Activated CD4-positive, alpha-beta T cell treated with anti-CD3 and anti-CD28 coated beads, Interleukin-2, amount 50 U/mL, for 16 hours (primary cell): ENCODE measurements at places on chromosomes 2 and 18.

- DNase-seq, result peak; percentile 41
These were observed 43.7 kb upstream of the SEMA4C start for GRCh38 chr2:96913398-96914202.

GRCh38 chr2:182406221-182406620 is 20.6 kb downstream of the PDE1A start:
- DNase-seq, result no peak

DNA sequence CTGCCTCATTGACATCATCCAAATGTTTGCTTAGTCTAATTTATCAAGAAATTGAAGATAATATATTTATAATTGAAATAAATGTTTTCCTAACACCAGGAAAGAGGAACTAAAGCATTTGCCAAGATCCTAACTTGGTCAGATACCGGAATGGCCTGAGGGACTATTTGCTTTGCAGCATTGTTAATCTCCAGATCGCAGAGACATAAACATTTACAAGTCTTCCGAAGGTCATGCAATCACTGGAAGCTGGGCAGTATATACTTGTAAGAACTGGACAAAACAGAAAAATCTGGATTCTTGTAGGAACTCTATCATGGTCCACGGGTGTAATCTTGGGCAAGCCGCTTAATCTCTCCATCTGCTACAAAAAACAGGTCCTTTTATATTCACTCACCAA is 42.2 kb downstream of the CYBRD1 start:
- DNase-seq, result no peak

- DNase-seq, result no peak
These were observed 7.4 kb downstream of the TMEM127 start for GRCh38 chr2:96258166-96259022.

- DNase-seq, result no peak
These were observed 175.7 kb upstream of the HAAO start for GRCh38 chr2:42967959-42968674.

- no peak for DNase-seq
These were observed 48.4 kb upstream of the BCL2L11 start for GRCh38 chr2:111072220-111072871.

GRCh38 chr18:34650121-34650545 is 60.0 kb upstream of the DTNA start:
- DNase-seq, result no peak

DNA sequence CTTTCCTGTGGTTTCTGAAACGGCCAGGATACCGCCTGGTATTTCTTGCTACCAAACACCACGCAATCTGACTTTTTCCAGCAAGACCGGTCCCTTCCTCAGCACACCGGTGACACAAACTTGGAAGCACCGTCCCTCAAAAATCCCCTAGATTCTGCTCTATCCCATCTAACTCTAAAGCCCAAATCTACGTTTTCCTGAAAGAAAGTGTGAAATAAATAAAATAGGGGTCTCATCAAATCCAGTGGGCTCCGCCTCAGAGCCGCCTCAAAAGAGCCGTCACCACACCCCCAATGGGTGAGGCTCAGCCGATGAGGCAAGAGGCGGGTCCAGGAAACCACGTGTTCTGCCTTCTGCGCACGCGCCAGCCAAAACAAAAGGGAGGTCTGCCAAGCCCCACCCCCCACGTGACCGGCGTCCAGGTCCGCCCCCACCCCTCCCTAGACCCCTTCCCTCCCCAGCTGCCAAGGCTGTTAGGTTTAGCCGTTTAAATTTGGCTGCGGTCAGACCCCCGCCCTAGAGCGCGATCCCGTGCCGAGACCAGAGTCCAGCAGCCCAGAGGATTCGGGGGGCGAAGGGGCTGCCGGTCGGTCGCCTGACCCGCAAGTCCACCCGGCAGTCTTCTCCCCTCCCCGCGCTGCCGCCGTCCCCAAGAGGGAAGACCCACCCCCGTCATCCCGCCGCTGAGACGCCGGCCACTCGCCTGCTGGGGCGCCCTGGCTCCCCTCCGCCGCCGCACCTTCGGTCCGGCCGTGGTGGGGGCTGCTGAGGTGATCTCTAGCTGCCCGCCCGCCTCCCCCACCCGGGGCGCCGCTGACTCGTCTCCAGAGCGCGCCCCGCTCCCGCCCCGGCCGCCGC is 534 bp downstream of the KANSL1L start:
- peak; percentile 98 for DNase-seq

DNA sequence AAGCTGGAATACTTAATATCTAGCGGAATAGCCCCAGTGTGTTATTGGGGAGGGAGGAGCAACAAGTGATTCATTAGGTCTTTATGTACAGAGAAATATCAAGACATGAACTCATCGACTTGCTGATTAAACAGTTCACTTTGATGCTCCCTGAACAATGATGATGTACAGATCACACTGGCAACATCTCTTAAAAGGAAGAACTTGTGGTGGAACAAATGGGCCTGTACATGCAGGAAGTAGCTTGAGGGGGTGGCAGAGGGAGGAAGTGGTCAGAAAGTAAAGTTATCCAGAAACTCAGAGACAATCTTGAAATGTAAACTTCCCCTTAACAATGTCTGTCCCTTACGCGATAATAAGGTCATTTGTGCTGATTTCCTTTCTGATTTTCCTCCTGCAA is 90.5 kb downstream of the NXPH2 start:
- DNase-seq, result no peak

- DNase-seq, result no peak
These were observed 13.6 kb downstream of the MRO start for GRCh38 chr18:50806208-50806616.

DNA sequence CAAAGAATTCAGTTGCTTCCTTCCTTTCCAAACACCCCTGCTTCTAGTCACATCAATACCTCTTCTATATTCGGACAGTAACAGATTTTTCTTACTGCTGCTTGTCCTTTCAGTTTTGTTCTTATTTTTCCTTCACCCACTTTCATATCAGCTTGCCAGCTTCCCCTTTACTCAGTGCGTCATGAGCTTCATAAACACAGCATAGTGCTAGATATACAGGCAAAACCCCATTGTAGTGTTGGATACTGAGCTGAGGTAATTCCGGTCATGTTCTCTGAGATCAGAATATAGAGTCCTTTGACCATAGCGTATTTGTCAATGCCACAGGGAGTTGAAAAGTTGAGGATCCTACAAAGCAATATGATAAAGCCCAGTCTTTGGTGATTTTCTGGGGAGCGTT is 2.4 kb downstream of the FARP2 start:
- peak; percentile 53 for DNase-seq

- no peak for DNase-seq
These were observed 213.6 kb downstream of the ATAD2B start for GRCh38 chr2:23713351-23713750.

- DNase-seq, result no peak
These were observed 31.3 kb upstream of the TANK start for GRCh38 chr2:161128885-161129284.

- no peak for DNase-seq
These were observed 363.6 kb downstream of the RNF144A start for GRCh38 chr2:7280790-7281189.

- DNase-seq, result peak; percentile 23
These were observed 96.3 kb upstream of the RASGRP3 start for GRCh38 chr2:33380001-33380609.

GRCh38 chr2:241842620-241843211 is 16.0 kb downstream of the PDCD1 start:
- DNase-seq, result peak; percentile 32

- DNase-seq, result no peak
These were observed 153.6 kb downstream of the MTCL1 start for GRCh38 chr18:8858888-8859511.

DNA sequence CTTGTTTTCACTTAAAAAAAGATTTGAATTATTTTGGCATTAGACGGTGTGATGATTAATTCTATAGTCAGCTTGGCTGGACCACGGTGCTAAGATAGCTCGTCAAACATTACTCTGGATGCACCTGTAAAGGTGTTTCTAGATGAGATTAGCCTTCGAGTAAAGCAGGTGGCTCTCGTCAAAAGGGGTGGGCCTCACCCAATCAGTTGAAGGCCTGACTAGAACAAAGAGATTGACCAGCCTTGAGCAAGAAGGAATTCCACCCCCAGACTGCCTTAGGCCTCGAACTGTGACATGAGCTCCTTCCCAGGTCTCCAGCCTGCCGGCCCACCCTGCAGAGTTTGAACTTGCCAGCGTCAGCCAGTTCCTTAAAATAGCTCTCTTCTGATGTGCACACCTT is 73.4 kb downstream of the TWIST2 start:
- DNase-seq, result no peak

- no peak for DNase-seq
These were observed 15.6 kb upstream of the PSD4 start for GRCh38 chr2:113157897-113158753.

DNA sequence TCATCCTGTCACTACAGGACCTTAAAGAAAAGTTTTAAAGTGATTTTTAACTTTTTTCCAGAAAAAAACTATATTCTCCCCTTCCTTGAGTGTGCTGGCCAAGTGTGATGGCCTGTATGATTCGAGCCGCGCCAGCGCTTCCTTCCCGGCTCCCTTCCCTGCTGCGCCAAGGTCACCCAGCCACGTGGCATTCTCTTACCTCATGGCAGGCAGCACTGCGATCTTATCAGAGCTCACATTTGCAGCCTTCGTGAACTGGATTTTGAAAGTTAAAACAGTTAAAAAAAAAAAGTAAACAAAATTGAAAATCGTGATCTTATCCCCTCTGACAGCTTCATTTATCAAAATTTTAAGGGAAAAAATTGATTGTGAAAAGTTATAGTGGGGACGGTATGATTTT is 279.8 kb downstream of the PTGR3 start:
- DNase-seq, result no peak

DNA sequence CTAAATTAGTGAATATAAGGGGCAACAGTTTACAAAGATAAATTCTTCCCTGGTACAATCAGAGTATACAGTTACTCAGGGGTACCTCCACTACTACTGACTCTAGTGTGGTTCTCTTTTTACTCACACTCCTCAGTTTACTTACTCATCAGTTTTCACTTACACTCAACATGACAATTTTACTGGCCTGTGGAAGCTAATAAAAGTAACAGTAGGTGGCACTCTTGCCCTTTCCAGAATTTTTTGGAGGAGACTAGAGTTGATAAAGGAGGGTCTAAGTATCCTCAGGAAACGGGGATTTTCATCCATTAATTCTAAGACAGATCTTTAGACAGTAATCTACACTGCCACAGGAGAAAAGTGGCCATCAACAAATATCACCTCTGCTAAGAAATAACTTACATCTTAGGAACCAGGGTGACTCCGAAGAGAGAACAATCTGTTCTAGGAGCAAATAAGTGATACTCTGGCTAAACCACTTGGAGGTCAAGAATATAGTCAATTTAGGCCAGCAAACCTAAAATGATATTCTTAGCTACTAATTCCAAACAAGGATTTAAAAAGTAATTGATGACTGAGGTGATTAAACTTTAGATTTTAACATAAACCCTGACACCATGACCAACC is 61.3 kb downstream of the ATL2 start:
- peak; percentile 77 for DNase-seq

DNA sequence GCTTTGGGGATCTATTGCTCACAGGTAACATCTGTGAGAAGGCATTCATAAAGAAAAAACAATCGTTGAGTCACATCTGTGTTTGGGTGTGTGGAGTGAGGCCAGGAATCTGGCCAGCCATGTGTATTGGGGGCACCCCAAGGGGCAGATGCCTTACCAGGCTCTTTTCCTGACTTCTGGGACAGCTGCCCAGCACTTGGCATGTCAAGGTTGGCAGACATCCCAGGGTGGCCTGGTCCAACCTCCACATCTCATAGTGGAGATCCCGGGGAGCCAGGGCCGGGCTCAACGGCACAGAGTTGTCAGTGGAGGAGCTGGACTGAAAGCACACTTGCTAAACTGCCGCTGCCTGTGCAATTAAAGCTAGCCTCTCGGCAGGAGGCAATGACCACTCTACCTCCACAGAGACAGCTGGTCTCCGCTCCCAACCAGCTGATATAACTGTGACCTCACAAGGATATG is 75.3 kb upstream of the MGAT4A start:
- no peak for DNase-seq

GRCh38 chr2:215027779-215028178 is 110.6 kb downstream of the ABCA12 start:
- DNase-seq, result no peak

GRCh38 chr2:160916300-160916699 is 243.9 kb upstream of the TANK start:
- no peak for DNase-seq

DNA sequence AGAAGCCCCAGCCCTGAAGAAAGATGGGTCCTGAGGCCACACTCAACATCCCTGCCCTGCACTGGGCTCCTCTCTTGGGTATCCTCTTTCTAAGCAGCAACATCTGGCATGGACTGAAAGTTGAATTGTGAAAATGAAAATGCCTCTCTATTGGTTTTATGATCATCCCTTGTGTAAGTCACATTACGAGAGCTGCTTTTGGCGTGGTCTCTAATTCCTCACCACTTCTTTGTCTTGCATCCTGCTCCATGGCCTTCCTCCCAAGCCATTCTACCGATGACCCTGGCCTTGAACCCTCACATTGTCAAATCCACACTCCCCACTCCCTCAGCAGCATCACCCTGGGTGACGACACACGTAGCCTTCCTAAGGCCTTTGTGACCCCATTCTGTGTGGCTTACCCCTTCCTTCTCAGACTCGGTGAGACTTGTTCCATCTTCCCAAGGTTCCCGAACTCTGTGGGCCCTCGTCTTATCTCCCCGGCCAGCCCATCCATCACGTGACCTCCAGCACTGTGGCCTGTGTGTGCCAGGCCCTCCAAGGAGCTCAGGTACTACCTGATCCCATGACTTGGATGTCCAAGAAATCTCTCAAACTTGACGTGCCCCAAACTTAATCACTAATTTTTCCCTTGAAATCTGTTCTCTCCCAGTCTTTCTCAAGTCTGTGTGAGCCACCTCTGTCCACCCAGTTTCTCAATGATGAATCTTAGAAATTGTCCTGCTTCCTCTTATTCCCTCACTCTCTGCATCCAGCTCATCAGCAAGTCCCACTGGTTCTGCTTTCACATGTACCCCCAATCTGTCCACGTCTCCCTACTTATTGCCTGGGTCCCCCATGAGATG is 194.7 kb upstream of the HS6ST1 start:
- DNase-seq, result no peak

DNA sequence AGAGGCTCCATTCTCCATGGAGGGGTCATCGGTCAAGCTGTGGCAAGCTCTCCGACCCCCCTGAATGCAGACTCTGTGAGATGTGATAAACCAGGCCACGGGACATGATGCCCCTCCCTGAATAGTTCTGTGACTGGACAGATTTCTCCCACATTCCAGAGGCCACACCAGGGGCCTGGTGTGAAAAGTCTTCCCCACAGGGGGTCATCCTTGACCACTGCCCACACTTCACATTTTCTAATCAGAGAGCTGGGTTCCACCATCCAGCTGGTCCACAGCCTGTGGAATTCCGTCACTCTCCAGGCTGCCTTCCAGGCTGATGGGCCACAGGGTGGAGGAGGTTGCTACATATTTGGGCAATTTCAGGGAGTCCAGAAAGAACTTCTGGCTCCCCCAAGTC is 51.3 kb upstream of the CYRIA start:
- DNase-seq, result no peak
